CD4-positive, alpha-beta T cell treated with Interleukin-17A for 1 hour (primary cell): ENCODE measurements at places on chromosomes 1 and 21.
A peak's percentile ranks its signal among the peaks of the same experiment; 100 is the strongest.

- DNase-seq, result no peak
These were observed 32.2 kb upstream of the UBE2U start for GRCh38 chr1:64171246-64171645.

GRCh38 chr21:14838400-14838799, 226.4 kb downstream of the NRIP1 start:
- no peak for DNase-seq

DNA sequence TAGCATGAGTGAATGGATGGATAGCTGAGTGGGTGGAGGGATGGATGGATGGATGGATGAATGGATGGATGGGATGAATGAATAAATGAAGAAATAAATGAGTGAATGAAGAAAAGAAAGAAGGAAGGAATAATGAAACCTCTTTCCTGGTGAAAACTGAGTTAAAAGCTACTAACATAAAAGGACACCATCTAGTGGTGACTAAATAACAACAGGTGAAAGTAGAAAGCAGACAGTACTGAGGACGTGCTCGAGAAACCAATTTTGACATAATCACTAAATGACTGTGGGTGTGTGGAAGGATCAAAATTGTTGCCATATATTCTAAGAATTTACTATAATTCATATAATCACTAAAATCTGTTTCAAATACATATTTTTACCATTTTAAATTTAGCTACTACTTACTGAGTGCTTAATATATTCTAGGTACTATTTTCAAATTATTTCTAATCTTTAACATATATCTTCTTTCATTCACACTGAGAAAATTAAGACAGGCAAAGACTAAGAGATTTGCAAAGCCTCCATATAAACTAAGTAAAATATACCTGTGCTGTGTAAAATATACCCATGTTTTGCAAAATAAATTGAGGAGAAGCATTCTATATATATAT, 522.9 kb downstream of the LRRIQ3 start:
- DNase-seq, result no peak

GRCh38 chr21:44615911-44616590, 4.2 kb downstream of the KRTAP10-8 start:
- DNase-seq, result no peak

DNA sequence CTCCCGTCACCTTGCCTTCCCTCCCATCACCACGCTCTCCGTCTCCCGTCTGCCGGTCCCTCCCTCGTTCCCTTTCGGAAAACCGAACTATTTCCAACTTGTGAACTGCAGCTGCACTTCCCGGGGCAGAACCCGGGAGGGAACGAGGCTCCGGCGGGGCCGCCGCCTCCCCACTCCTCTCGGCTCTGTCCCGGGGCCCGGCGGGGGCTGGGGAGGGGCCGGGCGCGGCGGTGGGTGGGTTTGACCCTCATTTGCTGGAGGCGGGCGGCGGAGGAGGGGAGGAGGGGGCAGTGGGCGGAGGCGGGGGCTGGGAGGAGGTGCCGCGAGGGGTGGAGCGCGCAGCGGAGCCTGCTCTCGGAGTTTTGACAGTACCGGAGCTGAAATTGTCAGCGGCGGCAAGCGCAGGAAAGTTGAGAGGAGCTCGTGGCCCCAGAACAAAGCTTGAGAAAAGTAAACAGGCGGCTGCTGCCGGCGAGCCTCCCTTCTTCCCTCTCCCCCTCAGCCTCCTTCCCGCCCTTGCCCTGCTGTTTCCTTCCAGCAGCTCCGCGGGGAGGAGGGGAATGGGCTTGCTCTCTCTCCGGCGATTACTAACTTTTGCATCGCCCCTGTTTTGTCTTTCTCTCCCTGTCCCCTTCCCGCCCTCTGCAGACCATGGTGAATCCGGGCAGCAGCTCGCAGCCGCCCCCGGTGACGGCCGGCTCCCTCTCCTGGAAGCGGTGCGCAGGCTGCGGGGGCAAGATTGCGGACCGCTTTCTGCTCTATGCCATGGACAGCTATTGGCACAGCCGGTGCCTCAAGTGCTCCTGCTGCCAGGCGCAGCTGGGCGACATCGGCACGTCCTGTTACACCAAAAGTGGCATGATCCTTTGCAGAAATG, 2.9 kb downstream of the LMO4 start:
- peak; percentile 78 for DNase-seq
